Stimulated activated CD8-positive, alpha-beta memory T cell treated with anti-CD3 and anti-CD28 coated beads, Interleukin-15, amount 100 ng/mL, for 48 hours (primary cell): ENCODE measurements at places on chromosomes 4 and X.
A peak's percentile ranks its signal among the peaks of the same experiment; 100 is the strongest.

DNA sequence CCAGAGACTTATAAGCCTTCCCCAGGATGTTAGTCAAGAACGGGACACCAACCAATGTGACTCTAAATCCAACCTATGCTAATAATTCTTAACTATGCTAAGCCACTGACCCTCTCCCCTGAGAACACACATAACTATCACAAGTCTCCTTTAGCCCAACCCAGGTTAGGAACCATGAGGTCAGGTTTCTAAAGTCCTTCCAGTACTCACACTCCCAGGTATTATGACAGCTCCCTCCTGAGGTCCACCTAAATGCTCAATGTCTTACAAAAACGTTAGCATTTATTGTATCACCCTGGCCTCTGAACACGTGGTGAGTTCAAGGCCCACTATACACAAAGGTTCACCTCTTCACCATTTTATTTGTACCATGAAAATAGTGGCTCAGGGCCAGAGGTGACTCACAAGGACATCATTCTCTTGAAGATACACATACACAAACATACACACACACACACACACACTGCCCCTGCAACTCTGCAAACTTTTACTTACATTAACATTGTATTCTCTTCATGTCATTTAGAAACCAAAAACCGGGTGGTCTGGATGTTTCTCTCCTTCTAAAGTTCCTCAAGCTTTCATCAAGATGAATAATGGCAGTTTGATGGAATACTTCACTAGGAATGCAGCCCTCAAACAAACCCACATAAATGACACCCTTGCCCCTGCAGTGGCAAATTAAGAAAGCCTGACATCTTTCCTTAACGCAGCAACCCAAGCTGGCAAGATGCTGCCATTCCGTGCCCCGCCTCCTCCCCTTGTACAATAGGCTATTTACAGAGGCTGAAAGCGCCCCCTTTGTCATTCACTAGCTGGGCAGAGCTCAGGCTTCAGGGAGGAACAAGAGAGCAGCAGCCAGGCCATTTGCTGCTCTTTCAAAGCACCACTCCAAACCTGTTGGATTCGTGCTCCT, 17.7 kb downstream of the ACSL1 start:
- DNase-seq, result no peak

DNA sequence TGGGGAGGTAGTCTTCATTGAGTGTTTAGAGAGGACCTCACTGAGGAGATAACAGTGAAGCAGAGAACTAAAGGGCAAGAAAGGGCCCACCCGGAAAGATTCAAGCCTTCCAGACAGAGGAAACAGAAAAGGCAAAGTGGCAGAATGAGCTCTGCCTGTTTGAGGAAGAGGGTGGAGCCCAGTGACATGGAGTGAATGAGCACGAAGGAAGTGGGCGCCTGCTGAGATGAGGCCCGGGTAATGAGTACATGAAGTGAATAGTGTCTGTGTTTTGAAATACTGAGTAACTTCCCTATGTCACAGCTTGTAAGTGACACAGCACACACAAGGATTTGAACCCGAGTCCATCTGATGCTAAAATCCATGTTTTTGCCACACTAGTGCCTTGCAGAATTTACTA, 32.5 kb upstream of the TLR2 start:
- peak; percentile 34 for DNase-seq

DNA sequence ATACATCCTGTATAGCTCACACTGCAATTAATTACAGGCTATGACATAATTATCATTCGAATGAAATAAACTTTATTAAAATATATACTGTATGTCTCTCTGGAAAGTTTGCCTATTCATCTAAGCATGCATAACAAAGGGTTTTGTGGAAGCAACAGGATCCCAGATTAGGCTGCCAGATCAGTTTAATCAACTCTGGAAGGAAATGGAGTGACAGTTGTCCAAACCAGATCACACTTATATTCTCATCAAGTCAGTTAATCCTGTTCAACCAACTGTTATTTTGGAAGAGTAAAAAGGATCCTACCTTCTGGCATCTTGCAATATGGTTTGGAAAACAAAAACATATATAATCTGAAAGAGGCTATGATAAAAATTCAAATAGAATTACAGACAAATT, 312.2 kb downstream of the FAT4 start:
- no peak for DNase-seq

GRCh38 chrX:1487401-1487800, 34.7 kb upstream of the ASMTL start:
- no peak for DNase-seq
